ENCODE measurements at places on chromosomes 3 and 15.

- DNase-seq = no peak
Observed at GRCh38 chr3:48567090-48567489, 3.5 kb upstream of the UCN2 start.

DNA sequence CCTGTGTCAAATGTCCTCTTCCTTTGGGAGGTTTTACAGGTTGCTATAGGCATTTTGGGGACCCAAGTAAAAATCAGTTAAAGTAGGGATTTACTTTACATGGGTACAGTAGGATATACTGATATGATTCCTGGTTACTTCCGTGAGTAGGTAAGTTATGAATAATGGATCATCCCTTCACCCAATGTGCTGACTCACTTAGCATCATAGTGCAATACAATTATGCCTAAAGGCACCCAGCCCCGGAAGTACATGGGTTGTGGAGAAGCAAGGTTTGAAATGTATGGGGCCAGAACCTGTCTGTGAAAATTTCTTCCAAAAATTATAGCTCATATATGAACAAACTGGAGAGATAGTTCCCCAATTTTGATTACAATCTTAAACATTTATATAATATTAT, 64.0 kb downstream of the GLB1 start:
- DNase-seq = no peak

GRCh38 chr3:31622636-31623288, 90.0 kb downstream of the STT3B start:
- DNase-seq = no peak

DNA sequence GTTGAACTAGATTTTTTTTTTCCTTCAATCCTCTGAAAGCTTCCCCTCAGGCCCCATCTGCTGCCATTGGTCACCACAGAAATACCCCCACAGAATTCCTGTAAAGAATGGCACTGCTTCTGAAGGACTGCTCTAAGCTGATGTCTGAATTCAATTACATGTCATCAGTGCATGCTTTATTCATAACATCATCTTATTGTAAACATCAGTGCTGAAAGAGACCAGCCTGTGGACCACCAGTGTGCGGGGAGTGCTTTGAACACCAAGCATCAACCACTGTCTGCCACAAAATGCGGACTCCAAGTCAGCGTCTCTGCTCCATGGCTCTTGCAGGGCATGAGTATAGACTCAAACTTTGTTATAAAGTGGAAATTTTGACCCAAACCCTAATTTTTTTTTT, 11.6 kb downstream of the PHLDB2 start:
- DNase-seq = no peak

DNA sequence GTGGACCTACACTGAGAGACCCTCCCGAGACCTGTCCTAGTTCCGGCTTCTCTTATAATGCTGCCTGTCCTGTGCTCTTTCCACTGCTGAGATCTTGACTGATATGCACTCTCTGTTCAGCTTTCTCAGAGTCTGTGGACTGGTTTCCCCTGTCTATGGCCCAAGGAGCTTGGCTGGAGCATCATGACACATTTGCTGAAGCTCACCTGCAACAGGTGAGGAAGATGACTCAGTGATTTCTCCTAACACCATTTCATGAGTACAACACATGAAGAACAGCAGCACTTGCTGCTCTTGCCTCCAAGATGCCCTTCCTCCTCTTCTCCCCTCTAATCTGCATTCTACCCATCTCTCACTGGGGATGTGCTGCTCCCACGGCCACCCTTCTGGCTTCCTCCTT, 92.1 kb downstream of the DUT start:
- DNase-seq = no peak

DNA sequence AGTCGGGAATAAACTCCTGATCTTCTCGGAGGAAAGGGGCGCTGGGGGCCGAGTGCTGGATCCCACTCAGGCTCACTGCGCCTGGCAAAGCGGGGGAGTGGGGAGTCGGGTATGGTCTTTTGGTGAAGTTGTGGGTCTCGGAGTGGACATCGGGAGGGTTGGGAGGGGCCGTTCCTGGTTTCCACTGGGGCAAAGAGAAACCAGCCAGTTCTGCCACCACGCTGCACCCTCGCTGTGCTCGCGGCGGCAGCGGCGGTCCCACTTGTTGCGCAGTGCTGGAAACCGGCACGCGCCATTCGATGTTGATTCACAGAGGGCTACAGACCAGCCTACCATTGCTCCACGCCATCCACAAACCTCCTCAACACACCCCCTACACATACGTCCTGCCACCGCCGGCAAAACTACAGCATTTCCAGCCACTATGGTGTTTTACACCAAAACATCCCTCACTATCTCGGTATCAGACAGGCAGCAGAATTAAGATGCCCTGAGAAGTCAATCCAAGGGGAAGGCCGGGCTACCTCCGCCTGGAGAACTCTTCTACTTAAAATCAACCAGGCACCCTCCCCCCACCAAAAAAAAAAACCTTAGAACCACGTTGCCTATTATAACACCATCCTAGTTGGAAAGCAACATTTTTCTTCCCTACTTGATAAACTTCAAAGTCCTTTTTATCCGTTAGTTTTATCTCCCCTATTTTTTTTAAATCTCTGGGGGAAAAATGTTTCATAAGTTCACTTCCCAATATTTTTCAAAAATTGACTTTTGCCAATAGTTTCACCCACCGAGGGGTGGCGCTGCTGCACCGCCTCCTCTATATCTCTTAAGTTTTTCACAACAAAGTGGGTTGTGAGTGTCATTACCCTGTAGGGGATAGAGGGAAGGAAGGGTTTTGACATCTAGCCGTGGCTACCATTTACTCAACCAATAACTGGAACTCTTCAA, 3.6 kb downstream of the BCL6 start:
- DNase-seq = peak; percentile 70

DNA sequence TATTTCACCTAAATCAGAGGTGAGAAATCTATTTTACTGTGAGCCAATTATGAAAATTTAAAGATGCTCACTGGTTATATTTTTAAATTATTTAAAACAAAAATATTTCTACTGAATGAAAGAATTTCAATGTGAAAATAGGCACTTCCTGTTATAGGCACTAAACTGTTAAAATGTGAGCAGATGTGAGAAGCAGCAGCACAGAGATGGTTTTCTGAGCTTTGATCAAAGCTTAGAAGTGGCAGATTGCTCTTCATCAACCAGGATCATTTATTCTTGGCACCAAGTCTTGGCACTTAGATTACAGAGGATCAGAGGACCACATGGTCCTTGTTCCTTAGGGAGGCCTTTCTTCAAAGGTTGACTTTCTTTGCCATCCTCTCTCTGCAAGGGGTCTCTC, 18.0 kb upstream of the TSC22D2 start:
- DNase-seq = no peak

DNA sequence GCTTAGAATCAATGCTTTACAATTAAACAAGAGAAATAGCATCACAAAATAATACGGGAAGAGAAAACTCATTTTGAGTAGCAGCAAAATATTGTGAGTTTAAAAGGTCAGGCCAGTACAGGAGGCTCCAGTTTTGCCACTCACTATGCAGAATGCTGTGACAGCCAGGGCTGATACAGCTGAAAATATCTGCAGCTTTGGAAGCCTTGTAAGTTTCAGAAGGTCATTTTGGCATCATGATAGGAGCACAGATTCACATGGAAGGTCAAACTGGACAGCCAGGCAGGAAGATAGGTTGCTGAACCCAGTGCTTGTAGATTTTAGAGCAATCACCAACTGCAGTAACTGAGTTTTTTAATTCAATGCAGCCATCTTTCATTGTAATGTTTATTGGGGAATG, 14.1 kb downstream of the MBNL1 start:
- DNase-seq = no peak

GRCh38 chr3:192299921-192300320, 427.4 kb downstream of the FGF12 start:
- DNase-seq = no peak

GRCh38 chr15:22227411-22228100, 147.2 kb downstream of the OR4M2 start:
- no peak for DNase-seq

DNA sequence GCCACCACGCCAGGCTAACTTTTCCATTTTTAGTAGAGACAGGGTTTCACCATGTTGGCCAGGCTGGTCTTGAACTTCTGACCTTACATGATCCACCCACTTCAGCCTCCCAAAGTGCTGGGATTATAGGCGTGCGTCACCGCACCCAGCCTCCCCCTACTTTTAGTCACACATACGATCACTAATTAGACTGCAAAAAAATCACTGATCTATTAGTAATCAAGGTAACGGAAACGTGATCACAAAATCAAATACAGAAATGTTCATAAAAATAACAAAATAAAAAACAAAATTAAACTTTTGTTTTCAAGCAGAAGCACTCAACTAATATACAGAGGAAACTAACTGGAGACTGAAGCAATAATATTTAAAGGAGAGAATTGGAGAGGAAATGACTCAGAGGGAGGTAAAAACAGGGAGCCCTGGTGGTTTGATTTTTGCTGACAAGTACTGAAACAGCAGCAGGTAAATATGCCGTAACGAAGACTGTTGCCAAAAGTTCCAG, 4.6 kb downstream of the WDR53 start:
- peak; percentile 3 for DNase-seq

GRCh38 chr15:23866832-23867231, 179.7 kb upstream of the NDN start:
- no peak for DNase-seq

GRCh38 chr3:197907196-197907595, 42.8 kb upstream of the RPL35A start:
- no peak for DNase-seq

DNA sequence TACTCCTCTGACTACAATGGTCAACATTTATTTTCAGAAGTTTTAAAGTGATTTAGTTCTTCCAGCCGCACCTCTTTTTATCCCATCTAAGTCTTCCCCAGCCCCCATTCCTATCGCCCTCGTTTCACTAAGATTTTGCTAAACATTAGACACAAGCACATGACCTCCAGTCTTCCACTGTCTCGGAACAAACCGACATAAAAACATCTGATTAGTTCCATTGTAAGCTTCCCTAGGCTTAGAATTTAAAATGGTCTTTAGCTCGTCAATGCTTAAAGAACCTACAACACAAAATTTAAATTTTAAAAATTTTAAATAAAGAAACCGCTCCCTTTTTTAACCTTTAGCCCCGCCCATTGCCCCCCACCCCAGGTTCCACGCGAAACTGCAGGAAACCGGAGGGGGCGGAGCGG, 284 bp upstream of the TSC22D2 start:
- DNase-seq = no peak

DNA sequence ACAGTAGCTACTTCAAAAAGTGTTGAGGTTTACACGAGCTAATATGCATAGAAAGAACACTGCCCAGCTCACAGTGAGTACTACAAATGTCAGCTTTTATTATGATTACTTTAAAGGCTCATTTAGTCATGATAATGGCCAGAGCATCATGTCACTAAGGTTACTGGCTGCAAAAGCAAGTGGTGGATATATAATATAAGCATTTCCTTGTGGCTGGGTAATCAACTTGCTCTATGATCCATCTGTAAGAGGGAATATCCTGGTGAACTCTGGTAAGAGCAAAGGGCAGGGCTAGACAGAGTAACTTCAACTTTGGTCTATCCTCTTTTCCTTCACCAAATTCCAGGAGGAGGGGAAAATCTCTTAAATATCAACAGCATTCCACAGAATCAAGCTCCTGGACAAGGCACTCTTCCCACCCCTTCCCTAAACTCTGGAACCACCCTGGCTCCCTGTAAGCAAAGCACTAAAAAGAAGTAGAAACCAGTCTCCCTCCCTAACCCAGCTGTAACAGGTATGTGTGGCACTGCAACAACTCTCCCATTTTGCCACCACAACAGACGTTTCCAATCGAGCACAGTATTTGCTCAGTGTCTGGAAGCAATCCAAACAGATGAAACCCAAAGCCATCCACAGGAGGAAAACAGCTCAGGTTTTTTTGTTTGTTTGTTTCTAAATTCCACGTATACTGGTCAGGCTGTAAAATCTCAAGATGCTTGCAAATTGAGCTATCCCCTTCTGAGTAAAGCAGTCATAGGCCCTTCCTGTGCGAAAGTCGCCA, 13.4 kb downstream of the B4GALT4 start:
- no peak for DNase-seq

GRCh38 chr15:69456208-69457166, 3.9 kb downstream of the RPLP1 start:
- DNase-seq = no peak

DNA sequence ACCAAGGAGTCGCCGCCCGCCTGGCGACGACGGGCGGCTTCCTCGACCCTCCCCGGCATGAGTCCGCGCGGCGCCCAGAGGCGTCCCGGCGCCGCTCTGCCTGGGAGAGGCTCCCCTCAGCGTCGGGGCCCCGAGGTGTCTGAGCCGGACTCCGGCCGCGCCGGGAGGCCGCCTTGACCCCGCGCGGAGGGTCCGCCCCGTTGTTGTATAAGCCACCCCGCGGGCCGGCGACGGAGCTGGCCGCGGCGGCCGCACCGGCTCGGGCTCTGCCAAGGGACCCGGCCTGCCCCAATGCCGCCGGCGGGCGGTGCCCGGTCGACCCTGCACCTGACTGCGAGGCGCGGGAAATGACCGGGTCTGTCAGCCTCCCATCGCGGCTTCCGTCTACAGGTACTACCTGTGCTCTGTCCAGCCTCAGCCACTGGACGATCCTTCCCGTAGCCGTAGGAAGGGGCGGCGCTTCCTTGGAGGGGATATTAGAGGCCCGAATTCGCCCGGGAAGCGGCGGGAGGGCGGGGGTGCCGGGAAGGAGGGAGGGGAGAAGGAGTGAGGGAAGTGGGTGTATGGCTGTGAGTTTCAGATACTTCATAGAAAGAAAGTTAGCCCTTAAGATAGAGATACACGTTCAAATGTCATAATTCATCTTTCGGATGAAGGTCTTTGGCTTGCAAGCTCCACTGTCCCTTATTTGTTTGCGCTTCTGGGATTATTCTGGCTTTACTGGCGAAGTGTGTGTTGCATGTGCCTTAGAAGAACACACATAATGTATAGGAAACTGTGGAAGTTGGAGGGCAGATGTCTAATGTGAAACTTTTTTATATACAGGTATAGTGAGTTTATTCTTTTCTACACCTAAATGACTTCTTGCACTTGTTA, 620 bp downstream of the ABHD5 start:
- peak; percentile 58 for DNase-seq

DNA sequence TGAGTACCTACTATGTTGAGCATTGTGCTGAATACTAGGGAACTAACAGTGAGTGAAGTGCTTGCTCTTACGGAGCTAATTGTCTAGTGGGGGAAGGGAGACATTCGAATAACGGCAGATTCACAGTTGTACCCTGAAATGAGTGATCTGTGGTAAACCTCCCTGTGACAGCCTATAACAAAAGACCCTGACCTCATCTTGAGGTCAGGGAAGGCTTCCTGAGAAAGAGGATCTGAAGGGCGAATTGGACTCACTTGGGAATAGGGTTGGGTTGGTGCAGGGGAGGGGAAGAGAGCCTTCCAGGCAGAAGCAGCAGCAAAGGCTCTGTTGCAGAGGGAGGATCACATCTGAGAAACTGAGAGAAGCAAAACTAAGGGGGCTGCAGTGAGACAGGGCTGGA, 13.2 kb downstream of the HPS3 start:
- no peak for DNase-seq

DNA sequence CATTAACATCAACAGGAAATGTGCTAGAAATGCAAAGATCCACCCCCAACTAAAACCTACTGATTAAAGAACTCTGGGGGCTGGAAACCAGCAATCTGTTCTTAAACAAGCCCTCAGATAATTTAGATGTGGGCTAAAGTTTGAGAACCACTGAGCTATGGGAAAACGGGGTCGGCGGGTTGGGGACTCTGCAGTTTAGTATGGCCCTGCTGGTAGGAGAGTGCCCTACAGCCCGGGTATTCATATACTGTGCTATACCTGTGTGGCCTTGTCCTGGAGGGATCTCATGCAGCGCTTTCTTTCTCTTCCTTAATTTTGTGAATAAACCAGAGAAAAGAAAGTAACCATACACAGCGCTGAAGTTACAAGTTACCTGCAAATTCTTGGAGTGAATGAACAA, 189.7 kb upstream of the GBE1 start:
- DNase-seq = no peak

- DNase-seq = no peak
Observed at GRCh38 chr15:57705746-57706404, 639 bp upstream of the POLR2M start.

Data from bone marrow (tissue), 2 donors.